Mesenchymal stem cell (in vitro differentiated cells and primary cell): ENCODE measurements at places on chromosomes 7 and 10.

GRCh38 chr10:71212318-71213126 is at the start of gene UNC5B:
Gene UNC5B, plus strand, starts transcription at chr10:71212570. Its CDS starts 416 bp downstream, at chr10:71212986.
- peaks cover 25% of the 10 kb centered on the region for H3K4me1 ChIP-seq
- H3K4me3 ChIP-seq: peak within 1 kb of the TSS; percentile 52
- no peaks in the 10 kb centered on the region for H3K36me3 ChIP-seq

- H3K27me3 ChIP-seq: no peaks in the 10 kb centered on the region
- H3K36me3 ChIP-seq: no peaks in the 10 kb centered on the region
- no peak overlapping the region for H3K27ac ChIP-seq
- DNase-seq: no peak
- no peak overlapping the region for H3K4me3 ChIP-seq
These were observed 217.9 kb downstream of the ADARB2 start for GRCh38 chr10:1519391-1519790.

DNA sequence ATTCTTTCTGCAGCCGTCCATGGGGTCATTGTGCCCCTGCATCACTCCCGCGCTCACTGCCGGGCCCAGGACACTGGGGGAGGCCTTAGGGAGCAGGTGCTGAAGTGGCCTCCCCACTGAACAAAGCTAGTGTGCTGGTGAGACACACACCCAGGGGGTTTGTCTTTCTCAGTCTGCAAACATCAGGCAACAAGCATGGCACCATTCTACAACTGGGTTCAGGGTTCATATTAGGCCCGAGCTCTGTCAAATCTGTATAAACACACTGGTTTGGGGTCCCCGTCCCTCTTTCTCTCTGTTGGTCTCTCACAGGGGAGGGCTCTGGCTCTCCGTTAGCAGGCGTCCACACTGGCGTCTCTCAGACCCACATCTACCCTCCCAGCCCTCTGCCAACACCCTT is 11.1 kb upstream of the PPP2R2D start:
- no peak overlapping the region for H3K4me3 ChIP-seq
- peaks cover 64% of the 10 kb centered on the region for H3K27me3 ChIP-seq
- no peak for DNase-seq

DNA sequence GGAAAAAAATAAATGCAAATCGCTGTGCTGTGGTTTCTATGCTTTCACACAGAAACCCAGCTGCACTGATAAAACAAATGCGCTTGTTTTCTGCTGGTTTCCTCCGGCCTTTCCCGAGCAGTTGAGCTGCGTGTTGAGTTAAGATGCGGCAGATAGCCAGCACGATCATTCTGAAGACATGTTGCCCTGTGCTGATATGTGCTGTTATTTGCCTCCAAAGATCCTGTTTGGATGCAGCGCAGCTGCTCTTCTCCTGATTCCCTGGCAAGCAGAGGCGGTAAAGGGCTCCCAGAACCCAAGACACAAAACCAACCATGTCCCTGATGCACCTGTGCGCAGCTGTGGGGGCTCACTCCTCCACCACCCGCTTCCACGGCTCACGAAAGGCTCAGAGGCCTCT is 225.4 kb downstream of the PAXIP1 start:
- no peaks in the 10 kb centered on the region for H3K36me3 ChIP-seq
- no peak overlapping the region for H3K4me3 ChIP-seq
- no peak overlapping the region for H3K27ac ChIP-seq
- no peak for DNase-seq

DNA sequence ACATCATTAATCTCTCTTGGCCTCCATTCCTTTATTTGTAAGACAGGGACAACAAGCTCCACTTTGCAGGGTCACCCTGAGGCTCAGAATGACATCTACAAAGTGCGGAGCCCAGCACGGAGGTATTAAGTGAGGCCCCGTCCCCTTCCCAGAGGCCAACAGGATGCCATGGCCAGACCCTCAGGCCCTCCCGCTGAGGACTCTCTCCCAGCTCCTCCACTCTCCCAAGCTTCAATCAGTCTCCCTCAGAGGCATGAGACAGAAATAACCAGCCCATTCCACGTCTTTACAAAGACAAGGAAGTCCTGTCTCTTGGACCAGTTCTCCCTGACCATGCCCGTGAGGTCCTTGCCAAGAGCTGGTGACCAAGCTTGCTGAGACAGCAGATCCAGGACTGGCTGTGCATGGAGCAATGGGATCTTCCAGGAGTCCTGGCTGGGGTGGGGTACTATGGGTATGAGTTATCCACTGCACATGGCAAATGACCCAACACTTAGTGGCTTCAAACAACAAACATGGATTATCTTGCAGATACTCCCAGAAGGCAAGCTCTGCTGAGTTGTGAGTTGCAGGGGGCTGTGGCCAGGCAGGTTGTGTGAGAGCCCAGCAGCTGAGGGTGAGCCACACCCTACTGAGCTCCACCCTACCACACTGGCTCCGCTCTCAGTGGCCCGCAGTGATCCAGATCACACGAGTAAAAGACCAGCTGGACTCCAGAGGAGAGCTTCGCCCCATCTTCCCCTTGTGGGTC is 4.3 kb upstream of the PPIF start:
- no peak for DNase-seq
- peaks cover 14% of the 10 kb centered on the region for H3K4me1 ChIP-seq
- H3K4me3 ChIP-seq: no peak overlapping the region
- no peak overlapping the region for H3K27ac ChIP-seq

GRCh38 chr7:5231116-5231515 is 41.1 kb downstream of the WIPI2 start:
- H3K4me3 ChIP-seq: no peak overlapping the region
- no peak for DNase-seq
- peaks cover 73% of the 10 kb centered on the region for H3K36me3 ChIP-seq
- H3K27ac ChIP-seq: no peak overlapping the region

- H3K27me3 ChIP-seq: no peaks in the 10 kb centered on the region
- no peak overlapping the region for H3K27ac ChIP-seq
- DNase-seq: no peak
- H3K4me1 ChIP-seq: peaks cover 26% of the 10 kb centered on the region
- H3K4me3 ChIP-seq: no peak overlapping the region
These were observed 4.8 kb downstream of the SH3PXD2A start for GRCh38 chr10:103850572-103850895.

- DNase-seq: peak; percentile 28
- no peak overlapping the region for H3K4me3 ChIP-seq
- H3K36me3 ChIP-seq: no peaks in the 10 kb centered on the region
- no peaks in the 10 kb centered on the region for H3K27me3 ChIP-seq
These were observed 99.3 kb upstream of the OIT3 start for GRCh38 chr10:72794260-72794659.

DNA sequence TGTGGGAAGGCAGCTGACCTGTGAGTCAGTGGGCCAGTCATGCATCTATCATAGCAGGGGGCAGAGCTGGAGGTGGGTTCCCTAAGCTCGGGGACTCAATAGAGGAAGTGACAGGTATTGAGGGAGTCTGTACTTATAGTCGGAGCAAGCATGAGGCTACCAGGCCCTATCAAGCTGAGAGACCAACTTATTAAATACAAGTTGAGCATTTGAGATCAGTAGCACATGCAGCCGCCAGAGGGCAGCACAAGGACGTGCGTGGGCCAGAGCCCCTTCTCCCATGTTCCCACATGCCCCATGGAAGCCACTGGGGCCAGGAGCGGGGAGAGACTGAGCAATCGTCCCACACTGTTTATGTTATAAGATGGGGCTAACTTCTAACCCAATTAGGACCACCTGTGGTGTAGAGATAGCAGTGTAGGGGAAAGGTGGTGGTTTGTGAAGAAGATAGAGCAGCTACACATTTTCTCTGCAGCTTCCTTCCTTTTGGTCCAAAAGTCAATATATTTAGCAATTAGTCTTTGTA is 13.0 kb upstream of the STK31 start:
- H3K27ac ChIP-seq: no peak overlapping the region
- H3K4me3 ChIP-seq: no peak overlapping the region
- DNase-seq: peak; percentile 64

- no peak overlapping the region for H3K27ac ChIP-seq
- H3K27me3 ChIP-seq: no peaks in the 10 kb centered on the region
- DNase-seq: peak; percentile 93
- H3K4me3 ChIP-seq: peak overlapping the region; percentile 13
- no peaks in the 10 kb centered on the region for H3K36me3 ChIP-seq
These were observed 280.9 kb upstream of the HGF start for GRCh38 chr7:82050792-82051191.

- no peak overlapping the region for H3K4me3 ChIP-seq
- no peaks in the 10 kb centered on the region for H3K27me3 ChIP-seq
- DNase-seq: no peak
- no peak overlapping the region for H3K27ac ChIP-seq
- H3K36me3 ChIP-seq: no peaks in the 10 kb centered on the region
These were observed 29.6 kb upstream of the EIF5AL1 start for GRCh38 chr10:79482741-79483140.

DNA sequence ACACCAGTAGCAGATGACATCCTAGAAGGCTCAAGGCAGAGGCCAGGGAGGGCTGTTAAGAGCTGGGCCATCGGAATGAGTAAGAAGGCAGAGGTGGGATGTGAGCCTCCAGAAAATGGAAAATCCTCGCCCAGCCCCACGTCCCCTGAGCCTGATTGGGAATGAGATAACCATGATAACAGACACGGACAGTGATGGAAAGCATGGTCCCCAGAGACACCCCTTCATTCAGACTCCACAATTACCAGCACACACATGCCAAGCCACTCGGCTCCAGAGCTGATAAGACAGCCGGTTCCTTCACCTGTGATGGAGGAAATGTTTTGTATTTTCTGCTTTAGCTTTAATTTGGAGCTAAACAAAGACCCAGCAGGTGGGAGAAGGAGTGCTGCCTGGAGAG is 106.0 kb downstream of the GRID1 start:
- H3K4me1 ChIP-seq: no peaks in the 10 kb centered on the region
- no peak overlapping the region for H3K4me3 ChIP-seq
- no peak for DNase-seq
- H3K36me3 ChIP-seq: no peaks in the 10 kb centered on the region

- no peaks in the 10 kb centered on the region for H3K36me3 ChIP-seq
- peaks cover 40% of the 10 kb centered on the region for H3K27me3 ChIP-seq
- H3K27ac ChIP-seq: no peak overlapping the region
- H3K4me1 ChIP-seq: peaks cover 3% of the 10 kb centered on the region
These were observed 41.8 kb downstream of the UNC5B start for GRCh38 chr10:71253981-71254818.

DNA sequence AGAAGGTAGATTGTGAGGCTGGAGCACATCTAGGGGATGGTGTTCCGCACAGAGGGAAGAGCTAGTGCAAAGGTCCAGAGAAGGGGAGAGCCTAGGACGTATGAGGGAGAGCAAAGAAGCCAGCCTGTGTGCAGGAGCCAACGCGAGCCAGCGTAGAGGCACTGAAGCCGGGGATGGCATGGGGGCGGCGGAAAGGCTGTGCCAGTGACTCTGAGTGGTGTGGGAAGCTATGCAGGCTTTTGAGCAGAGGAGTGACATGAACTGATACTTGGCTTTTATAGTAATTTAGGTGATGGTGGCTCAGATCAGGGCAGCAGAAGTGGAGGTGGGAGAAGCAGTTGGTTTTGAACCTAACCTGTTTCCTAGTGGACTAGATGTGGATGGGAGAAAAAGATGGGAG is 65.8 kb downstream of the ATXN7L1 start:
- H3K27ac ChIP-seq: no peak overlapping the region
- H3K4me1 ChIP-seq: peaks cover 17% of the 10 kb centered on the region
- H3K27me3 ChIP-seq: no peaks in the 10 kb centered on the region
- H3K4me3 ChIP-seq: no peak overlapping the region
- no peak for DNase-seq

DNA sequence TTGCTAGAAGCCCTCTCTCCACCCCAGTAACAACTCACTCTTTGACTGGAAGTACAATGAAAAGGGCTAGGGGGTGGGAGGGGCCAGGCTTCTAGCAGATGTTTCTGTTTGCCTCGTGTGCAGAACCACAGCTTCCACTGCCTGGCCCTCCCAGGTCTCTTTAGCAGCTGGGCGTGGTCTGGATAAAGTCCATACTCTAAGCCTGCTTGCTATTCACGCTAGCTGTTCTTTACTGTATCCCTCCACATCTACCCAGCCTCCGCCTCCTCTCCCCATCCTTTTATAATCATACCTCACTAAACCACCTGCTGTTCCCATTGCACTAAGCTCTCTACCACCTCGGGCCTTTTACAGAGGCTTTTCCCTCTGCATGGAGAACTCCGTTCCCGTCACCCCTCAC is 288.8 kb downstream of the CAMK1D start:
- H3K27ac ChIP-seq: no peak overlapping the region
- no peaks in the 10 kb centered on the region for H3K27me3 ChIP-seq
- H3K4me3 ChIP-seq: no peak overlapping the region

DNA sequence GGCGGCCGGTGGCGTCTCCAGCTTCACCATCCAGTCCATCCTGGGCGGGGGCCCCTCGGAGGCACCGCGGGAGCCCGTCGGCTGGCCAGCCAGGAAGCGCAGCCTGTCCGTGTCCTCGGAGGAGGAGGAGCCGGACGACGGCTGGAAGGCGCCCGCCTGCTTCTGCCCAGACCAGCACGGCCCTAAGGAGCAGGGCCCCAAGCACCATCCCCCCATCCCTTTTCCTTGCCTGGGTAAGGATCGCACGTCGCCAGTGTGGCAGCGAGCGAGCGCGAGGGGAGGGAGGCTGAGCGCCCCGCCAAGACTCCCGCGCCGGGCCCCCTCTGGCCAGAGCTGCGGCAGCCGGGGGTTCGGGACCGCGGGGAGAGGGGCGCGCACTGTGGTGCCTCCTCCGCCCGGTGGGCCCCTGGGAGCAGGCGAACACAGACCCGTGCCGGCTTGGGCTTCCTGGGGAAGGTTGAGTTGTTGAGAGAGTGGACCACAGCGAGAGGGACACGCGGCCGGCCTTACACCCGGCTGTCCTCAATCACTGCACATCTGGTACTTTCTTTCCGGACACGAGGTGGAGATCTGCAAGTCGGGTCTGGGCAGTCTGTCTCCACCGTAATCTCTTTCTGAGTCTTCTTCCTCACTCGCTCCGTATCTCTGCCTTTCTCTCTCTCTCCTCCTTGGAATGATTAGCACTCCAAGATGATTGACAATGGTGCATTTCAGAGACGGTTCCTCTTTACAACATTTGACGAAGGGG is 652 bp downstream of the HMX2 start:
- H3K27me3 ChIP-seq: peaks cover 92% of the 10 kb centered on the region
- H3K4me3 ChIP-seq: no peak overlapping the region
- no peak overlapping the region for H3K27ac ChIP-seq
- H3K4me1 ChIP-seq: peaks cover 42% of the 10 kb centered on the region
- DNase-seq: peak; percentile 20
- no peaks in the 10 kb centered on the region for H3K36me3 ChIP-seq

DNA sequence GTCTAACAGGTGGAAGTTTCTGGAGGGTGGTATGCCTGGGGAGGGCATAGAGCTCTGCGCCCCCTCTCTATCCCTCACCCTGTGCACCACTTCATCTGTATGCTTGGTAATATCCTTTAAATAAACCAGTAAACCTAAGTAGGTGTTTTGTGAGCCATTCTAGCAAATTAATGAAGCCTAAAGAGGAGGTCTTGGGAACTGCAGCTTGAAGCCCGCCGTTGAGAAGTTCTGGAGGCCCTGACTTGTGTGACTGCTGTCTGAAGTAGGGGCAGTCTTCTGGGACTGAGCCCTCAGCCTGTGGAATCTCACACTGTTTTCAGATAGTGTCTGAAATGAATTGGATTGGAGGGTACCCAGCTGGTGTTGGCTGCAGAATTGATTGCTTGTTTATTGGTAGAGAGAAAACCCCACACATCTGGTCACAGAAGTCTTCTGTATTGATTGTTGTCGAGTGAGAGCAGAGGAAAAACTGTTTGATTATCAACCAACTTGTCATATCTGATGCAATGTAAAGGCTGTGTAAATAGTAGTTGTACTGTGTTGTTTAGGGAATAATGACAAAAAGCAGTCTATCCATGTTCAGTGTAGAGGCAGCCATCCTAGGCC is 4.7 kb downstream of the CRCP start:
- DNase-seq: no peak
- H3K36me3 ChIP-seq: peaks cover 4% of the 10 kb centered on the region
- H3K27me3 ChIP-seq: no peaks in the 10 kb centered on the region
- H3K27ac ChIP-seq: no peak overlapping the region
